ENCODE measurements at places on chromosomes 5 and 9.
A peak's percentile ranks its signal among the peaks of the same experiment; 100 is the strongest.

DNA sequence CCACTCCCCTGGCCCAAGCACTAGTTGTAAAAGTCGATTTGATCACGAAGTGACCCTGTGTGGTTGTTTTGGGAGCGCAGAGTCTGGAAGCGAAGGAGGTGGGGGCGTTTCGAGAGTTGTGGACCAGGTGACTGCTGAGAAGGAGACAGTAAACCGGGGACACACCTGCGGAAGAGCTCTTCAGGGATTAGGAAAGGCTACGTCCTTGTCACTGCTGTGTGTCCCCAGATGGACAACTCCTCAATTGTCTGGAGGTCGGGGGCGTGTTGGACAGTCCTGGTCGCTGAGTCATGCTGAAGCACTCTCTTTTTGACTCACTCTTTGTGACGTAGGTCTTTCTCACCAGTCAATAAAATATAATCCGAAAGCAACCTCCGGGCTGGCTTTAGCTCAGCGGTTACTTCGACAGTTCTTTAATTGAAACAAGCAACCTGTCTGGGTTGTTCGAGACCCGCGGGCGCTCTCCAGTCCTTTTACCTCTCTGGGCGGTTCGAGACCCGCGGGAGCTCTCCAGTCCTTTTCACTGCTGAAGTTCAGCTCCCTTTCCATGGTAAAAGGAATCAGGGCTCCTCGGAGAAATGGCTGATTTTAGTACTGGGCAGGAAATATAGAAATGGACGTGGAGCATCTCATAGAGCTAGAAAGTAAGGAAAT is 10.8 kb downstream of the ZMAT2 start:
- DNase-seq = peak; percentile 71

GRCh38 chr5:112308608-112309007 is 110.5 kb downstream of the EPB41L4A start:
- DNase-seq = no peak

DNA sequence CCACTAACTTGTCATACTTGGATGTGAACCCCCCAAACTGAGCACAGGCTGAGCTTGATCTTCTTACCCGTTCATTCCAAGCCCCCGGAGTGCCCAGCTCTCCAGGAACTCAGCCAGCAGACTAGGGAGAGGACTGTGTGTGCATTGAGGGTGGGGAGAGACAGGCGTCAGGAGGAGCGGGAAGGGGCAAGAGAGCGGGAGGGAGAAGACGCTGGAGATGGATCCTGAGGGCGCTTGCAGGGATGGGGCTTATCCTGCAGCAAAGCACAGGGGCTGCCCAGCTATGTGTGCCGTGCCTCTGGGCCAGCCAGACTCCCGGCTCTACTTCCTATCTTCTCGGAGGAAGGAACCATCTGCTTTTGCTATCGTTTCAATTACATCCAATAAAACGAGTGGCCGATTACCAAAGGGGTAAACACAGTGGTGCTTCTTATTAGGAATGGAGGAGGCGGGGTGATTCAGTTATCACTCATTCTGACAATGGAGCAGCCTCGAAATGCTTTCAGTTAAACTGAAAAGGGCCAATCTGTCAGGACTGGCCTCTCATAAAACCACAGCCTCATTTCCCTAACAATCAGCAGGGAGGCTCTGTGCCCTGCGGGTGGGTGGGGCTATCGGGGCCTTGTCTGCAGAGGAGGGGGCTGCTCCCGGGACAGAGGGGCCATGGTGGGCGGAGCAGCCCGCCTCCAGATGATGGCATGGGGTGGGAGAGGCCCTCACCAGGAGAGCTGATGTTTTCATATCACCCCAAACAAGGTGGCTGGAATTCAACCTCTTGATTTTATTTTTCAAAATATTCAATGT is 168.2 kb downstream of the DAB2IP start:
- DNase-seq = no peak

- DNase-seq = no peak
Measured at GRCh38 chr5:68264024-68264956, 48.7 kb downstream of the PIK3R1 start.

DNA sequence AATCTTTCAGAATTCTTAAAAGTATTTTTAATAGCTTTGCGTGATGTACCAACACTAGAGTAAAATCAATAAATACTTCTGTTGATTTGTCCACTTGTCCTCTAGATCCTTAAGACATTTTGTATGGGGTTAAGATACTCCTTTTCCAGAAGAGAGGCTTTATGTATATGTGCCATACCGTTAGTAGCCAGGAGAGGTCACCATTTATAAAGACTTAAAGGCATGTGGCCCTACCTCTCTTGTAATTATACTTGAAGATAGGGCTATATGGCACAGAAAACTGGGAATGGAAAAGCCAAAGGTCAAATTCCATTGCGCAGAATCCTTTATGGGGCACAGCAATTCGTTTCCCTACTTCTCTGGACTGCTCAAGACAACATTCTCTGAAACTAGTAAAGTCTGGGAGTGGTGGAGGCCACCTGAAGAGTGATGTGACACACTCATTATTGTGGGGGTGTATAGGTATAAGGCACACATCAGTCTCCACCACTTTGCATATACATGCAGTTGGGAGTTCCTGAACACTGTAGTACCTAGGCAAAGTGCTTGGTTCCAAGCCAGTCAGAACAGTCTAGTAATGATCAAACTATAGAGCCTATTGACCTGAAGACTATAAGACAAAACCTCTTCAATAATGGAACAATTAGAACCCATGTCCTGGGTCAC is 140.1 kb upstream of the FBXL17 start:
- DNase-seq = no peak

- no peak for DNase-seq
Measured at GRCh38 chr5:18792145-18792544, 1157.9 kb downstream of the TAF11L14 start.

DNA sequence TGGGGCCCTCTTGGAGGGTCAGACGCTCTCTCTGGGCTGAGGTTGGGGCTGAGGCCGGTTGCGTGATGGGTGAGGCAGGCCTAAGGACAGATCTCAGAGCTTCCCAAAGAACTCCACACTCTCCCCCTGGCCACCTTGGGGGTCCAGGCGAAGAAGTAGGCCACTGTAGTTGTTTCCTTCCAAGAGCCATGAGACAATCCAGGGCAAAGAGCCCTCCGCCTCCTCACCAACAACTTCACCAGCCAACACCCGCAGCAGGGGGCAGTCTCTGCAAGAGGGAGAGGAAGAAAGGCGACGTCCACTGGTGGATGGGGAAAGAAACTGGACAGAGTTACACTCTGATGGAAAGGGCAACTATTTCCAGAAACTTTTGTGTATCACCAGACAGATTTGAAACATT is 10.7 kb downstream of the SLC35A4 start:
- no peak for DNase-seq

DNA sequence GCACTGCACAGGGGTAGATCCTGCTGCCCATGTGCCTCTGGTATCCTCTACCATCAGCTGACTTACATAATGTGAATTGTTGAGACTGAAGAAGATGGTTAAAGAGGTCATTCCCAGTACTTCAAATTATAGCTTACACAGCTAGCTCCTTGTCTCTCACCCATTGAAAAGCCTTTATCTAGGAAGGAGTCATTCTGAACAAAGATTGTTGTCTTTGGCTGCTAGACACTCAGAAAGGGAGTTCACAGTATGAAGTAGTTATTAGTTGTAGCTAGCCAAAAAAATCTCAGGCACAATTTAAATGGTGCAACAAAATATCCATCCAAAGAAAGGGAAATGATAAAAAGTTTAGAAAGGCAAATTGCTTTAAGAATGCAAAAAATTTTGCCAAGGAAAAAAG is 102.0 kb upstream of the NREP start:
- DNase-seq = no peak

GRCh38 chr9:93020771-93021670 is 37.5 kb upstream of the SUSD3 start:
- DNase-seq = no peak

DNA sequence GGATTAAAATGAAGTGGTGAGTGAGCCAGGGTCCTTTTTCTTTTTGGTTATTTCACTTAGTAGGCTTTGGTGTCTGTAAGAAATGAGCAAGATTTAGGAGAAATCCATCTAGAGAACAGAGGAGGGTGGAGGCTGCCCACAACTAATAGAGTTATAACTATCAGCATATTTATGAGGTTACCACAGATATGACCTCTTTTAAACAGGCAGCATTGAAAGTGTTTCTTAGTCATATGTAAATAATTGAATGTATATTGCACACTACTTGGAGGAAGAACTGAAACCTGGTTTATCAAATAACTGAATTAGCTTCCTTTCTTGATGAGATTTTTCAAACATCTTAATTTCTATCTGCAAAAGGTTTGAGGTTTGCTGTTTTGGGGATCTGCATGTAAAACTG is 483.1 kb upstream of the PIK3R1 start:
- no peak for DNase-seq

DNA sequence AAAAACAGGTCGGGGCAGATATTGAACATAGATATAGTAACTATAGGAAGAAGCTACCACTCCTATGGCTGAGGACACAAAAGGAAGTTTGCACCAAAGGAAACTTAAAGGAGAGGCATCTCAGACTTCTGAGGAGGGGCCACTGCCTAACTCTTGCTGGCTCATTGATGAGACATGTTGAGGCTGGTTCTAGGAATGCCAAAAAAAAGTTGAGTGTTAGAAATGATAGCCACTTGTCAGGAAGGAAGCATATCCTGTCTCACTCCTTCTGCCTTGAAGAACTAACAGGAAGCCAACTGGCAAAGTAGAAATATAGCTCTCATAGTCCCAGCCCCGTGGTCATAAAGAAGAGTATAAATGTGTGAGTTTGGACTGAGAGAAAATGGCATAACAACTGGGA is 23.3 kb upstream of the STOM start:
- no peak for DNase-seq

- DNase-seq = no peak
Measured at GRCh38 chr9:31389075-31389474, 995.4 kb upstream of the ACO1 start.

DNA sequence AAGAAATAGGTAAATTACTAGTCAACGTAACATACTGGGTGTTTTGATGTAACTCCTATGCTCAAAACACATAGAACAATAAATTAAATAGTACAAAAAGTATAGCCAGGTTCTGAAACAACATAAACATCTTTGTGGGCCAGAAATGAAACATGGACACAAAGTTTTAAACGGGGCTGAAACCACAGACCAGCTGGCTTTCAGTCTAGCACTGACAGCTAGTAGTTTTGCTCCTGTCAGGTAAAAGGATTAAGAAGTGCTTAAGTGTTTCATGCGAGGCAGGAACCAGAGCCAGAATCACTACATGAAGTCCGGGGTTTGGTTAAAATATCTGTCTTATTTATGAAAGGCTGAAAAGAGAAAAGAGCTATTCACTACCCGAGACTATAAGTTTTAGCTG is 19.5 kb downstream of the DCAF10 start:
- no peak for DNase-seq

DNA sequence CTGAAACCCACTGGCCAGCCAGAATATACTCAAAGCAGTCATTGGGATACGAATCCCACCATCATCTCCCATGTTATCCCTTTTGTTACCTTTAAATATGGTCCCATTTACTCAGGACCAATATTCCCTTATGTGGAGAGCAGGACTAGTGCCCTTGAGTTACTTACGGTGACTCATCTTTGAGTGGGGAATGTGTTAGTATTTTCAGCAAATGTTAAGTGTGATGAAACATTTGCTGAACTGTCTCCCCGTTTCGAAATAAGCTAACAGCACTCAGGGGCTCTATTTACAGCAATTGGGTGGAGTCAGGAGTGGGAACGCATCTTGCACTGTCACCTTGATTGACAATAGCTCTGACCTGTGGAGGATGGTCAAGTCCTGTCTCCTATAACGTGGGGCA is 67.4 kb downstream of the CTSL start:
- no peak for DNase-seq

GRCh38 chr5:14292766-14293658 is 149.9 kb downstream of the TRIO start:
- no peak for DNase-seq

- no peak for DNase-seq
Measured at GRCh38 chr9:29176231-29176630, 1603.0 kb upstream of the C9orf72 start.
